ENCODE measurements at places on chromosomes 5 and 9.

GRCh38 chr5:135306557-135306956, 92.5 kb downstream of the MACROH2A1 start:
- DNase-seq = no peak

- no peak for DNase-seq
Measured at GRCh38 chr9:113581865-113582697, 118.6 kb downstream of the RGS3 start.

- DNase-seq = no peak
Measured at GRCh38 chr5:107058235-107058634, 612.5 kb downstream of the EFNA5 start.

GRCh38 chr5:127311349-127311748, 20.8 kb downstream of the MEGF10 start:
- DNase-seq = no peak

DNA sequence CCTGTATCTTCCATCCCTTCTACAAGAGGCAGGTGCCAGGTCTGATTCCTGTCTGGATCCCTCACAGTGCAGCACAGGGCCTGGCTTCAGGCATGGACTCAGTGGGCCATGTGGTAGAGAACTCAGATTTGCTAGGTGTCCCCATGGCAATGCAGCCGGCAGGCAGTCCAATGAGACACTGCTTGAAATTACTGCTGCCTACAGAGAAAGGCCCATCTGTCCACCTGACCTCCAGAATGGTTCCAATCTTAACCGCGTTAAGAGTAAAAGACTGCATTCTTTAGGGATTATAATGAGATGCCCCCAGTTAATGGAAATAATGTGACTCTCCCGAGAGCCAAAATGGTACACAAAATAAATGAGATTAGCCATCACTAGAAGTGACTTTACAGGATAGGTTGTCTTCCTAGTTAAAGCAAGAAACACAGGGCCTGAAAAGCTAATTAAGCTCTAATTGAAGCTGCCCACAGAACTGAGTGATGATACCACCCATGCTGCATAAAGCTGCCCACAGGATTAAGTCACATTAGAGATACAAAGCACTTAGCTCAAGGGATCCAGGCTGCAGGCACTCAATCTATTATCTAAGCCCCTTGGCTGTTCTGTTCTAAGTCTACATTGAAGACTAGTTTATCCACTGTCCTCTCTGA, 11.4 kb downstream of the FAM193B start:
- DNase-seq = no peak

GRCh38 chr9:113872485-113873143, 3.5 kb upstream of the ZNF618 start:
- DNase-seq = no peak

GRCh38 chr9:135248111-135248510, 160.6 kb downstream of the OLFM1 start:
- no peak for DNase-seq

DNA sequence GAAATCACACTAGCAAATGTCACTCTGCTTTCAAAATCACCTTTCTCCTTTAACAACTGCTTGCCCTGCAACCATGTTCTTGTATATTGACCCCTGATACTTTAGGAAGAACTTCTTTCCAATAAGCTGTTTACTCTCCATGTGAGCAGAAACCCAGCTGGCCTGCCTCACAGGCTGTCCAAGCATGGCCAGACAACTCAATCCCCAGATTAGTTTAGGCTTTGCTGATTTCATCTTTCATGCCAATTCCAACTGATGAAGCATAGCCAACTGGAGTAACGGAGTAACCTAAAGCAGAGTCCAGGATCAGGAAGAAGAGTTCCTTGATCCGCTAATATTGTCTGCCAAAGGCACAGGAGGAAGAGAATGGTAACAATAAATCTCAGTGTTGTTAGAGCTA, 56.7 kb upstream of the HTR1A start:
- no peak for DNase-seq

GRCh38 chr5:543351-543750, 19.1 kb upstream of the SLC9A3 start:
- DNase-seq = no peak
